ENCODE measurements at places on chromosomes 5 and 9.

DNA sequence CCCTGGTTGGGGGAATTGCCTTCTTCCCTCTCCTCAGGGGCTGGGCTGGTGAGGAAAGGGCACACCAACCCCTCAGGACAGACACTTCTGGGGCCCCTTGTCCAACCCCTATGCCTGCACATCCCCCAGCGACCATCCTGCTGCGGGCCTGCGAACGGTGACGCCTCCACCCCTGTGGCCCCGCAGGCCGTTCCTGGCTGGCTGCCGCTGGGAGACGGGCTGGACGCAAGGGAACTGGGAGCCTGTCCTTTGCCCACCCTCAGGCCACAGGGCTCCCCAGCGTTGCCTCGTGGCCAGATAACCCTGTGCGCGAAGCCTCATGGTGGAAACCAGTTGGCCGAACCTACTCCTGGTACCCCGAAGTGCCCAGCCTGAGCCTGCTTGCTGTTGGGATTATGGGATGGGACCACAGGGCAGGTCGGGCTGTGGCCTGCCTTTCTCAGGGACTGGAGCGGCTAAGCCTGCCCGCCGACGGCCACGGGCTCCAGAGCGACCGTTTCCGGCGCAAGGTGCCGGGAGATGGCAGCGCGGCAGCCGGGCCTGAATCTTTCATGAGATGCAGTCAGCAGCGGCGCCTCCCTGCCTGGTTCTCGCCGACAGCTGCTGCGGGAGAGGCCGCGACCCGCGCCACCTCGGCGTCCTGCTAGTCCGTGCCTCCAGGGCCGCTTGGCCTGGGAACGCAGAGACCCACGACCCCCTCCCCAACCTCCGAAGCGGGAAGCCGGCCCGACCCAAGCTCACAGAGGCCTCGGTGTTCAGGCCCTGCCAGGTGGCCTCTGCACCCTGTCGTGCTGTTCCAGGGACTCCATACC, 6.5 kb upstream of the PITX1 start:
- no peak for DNase-seq

GRCh38 chr5:145574889-145575573, 260.1 kb downstream of the PRELID2 start:
- no peak for DNase-seq

- no peak for DNase-seq
These were observed 32.1 kb downstream of the RAI14 start for GRCh38 chr5:34688015-34688810.

DNA sequence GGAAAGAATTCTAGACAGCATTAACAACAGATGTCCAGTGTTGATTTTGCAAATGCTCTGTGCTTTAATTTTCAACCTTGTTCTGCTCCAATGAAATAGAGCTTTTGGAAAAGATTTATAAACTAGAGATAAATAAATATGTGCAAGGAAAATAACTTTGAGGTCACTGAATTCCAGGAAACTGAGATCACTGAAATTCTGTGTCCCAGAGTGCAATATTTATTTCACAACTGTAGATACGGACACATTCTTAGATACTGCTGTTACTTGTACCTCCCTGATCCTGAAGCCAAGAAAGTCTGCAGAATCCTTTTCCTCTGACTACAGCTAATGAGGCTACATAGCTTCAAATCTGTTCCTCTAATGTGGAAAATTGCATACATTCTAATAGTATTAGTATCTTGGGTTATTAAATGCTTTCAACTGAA, 222.9 kb downstream of the DOCK8 start:
- no peak for DNase-seq

GRCh38 chr9:99105152-99106043, 485 bp downstream of the TGFBR1 start:
- no peak for DNase-seq

- DNase-seq, result no peak
These were observed 19.7 kb downstream of the FNBP1 start for GRCh38 chr9:130023144-130023787.

GRCh38 chr9:76023715-76024195, 133.3 kb downstream of the PCSK5 start:
- DNase-seq, result no peak

DNA sequence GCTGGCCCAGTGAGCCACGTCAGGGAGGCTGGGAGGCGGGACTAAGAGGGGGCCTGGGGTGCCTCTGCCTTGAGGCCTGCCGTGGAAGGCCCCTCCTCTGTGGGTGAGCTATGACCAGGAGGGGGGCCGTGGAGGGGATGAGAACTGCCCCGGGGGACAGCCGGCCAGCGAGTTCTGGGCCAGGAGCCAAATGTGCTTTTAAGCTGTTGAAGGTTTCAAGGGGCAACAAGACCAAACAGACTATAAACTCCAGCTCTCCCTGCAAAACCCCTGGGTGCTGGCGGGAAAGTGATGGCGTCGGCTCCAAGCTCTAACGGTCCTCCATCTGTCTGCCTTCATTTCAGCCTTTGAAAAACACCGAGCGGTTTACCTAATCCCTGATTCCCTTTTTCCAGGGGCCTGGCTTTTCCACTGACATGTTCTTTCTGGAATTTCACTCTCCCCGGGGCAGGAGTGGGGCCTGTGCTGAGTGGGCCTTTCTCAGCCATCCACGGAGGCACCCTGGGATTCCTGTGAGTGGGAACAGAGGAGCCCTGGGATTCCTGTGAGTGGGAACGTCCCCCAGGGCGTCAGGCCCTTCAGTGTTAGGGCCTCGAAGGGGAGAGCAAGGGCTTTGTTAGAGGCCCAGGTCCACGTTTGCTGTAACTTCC, 65.6 kb downstream of the COL5A1 start:
- no peak for DNase-seq

DNA sequence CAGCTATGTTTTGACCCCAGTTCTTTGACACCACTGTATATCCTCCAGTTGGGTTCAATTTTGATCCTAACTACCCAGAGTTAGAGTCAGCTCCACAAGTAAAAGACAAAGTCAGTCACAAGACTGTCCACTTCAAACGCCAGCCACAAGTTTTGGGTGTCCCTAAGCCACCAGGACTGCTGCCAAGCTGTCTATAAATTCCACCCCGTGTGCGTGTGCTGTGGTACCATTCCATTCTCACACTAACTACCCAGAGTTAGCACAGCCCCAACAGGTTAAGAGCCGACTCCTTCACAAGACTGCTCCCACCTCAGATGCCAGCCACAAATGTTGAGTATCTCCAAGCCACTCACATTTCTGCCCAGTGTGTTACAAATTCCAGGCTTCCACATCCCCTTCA, 56.7 kb downstream of the APC start:
- DNase-seq, result no peak

GRCh38 chr5:37005946-37006540, 129.5 kb downstream of the NIPBL start:
- DNase-seq, result no peak

GRCh38 chr5:122316656-122317055, 4.6 kb downstream of the SNCAIP start:
- DNase-seq, result no peak

DNA sequence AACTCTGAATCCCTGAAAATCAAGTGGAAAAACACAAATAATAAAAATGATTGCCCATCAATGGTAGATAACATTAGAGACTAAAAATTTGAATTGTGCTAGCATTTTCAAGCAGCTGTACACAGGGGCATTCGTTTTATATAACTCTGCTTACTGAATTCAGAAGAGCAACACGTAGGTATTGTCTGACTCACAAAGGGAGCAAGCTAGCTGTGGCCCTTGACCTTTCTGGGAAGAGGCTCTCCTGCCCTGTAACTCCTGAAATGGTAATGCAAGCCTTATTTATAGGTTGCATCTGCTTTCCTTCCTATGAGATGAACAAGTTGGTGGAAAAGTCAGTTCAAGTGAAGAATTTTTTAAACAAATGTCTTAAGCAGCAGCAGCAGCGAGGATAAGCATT, 218.7 kb upstream of the EFNA5 start:
- no peak for DNase-seq

GRCh38 chr5:137730336-137730735, 5.6 kb downstream of the KLHL3 start:
- no peak for DNase-seq

GRCh38 chr9:22528485-22528884, 81.9 kb downstream of the DMRTA1 start:
- DNase-seq, result no peak

DNA sequence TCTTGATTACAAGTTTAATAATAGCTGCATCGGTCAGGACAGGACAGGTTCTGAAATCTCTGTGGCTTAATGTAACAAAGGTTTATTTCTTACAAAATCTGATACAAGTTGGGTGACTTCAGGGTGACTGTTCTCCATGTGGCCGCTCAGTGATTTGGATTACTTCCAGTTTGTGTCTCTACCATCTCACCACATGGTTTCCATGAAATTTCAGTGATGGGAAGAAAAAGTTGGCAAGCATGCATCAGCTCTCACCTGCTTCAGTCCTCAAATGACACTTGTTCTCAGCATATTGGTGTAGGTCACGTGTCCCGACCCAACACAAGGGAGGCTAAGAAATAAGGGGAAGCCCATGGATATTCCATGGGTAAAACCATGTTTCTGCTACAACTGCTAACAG, 7.8 kb upstream of the TMEM268 start:
- DNase-seq, result no peak

DNA sequence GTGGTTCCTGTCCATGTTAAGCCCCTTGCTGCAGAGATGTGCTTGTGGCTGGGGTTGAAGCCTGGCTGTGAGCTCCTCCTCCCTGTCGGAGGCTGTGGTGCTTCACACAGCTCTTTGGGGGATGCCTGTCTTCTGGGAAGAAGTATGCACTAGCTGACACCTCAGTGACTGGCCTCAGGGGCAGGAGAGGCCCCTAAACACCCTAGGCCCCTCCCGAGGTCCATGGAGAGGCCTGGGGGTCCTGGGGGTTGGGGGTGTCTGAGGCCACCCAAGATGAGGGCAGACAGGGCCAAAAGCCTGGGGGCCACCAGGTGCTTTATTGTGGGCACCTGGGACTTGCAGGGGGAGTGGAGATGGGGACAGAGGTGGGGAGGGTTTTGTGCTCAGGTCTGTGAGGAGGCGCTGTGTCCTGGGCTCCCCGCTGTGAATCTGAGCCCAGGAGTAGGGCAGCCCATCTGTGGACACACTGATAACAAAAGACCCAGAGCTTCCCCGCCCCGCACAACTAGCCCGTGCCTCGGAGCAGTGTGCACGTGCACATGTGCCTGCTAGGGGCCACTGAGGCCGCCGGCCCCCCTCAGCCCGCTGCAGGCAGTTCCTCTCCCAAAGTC, 92.0 kb downstream of the PHF2 start:
- DNase-seq, result no peak

DNA sequence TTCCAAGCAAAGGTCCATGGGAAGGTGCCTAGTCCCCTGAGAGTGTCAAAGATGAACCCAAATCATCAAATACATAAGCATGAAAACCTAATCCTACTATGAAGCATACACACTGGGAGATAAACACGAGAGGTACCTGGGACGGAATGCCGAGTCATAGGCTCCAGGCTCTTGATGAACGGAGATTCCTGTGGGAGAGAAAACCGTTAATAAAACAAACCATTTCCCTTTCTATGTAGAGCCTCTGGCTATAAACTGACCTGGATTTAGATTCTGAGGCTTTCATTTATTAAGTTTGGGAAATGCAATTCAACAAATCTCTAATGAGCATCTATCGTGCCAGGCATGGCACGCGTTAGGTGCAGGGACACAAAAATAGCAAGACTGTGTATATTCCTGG, 206.4 kb upstream of the IL12B start:
- no peak for DNase-seq

- no peak for DNase-seq
These were observed 11.9 kb downstream of the SPINK6 start for GRCh38 chr5:148214665-148215185.

GRCh38 chr5:11148810-11149539, 387.9 kb upstream of the DAP start:
- no peak for DNase-seq

DNA sequence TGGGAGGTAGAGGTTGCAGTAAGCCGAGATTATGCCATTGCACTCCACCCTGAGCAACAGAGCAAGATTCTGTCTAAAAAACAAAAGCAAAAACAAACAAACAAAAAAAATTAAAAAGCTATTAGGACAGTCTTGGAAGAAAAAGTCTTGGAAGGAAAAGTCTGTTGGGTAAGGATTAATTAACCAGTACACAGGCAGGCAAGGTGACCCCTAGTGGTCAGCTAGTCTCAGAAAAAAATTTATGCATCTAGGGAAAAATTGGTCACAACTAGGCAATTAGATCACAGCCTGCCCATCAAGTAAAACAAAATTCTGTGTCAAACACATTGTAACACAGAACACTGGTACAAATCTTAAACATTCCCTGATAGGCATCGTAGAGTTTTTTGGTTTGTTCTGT, 6.7 kb upstream of the ANKRD18B start:
- DNase-seq, result peak; percentile 22

All from HS-27A (cell line).